Urinary bladder (tissue), 4 donors: ENCODE measurements at places on chromosomes 1 and 21. TPM values are rescaled to one million over a fixed set of nuclear protein-coding genes. Genes with fewer than 3 reads are reported as not detected.
A peak's percentile ranks its signal among the peaks of the same experiment; 100 is the strongest.

- no peak for DNase-seq
Observed at GRCh38 chr1:224406216-224406615, 28.4 kb downstream of the WDR26 start.

GRCh38 chr21:16342932-16343331, 613.1 kb downstream of the USP25 start:
- DNase-seq: no peak

- DNase-seq: no peak
Observed at GRCh38 chr1:159289060-159289459, 13.1 kb upstream of the FCER1A start.

DNA sequence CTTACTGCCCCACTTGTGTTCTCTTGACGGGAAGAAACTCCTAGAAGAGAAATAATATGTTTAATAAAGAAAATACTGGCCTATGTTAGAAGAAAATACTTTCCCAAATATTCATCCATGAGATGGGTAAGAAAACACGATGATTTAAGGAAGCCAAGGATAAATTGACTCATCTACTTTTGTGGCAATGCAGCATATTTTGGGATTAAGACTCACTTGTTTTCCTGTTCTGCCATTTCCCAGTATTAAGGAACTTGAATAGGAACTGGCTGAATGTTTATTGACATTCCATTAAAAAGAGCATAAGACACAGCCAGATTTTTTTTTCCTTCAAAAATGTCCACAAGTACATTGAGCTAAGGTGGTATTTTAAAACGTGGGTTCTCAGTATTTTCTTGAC, 10.9 kb upstream of the ADAMTS5 start:
- no peak for DNase-seq

GRCh38 chr1:7623842-7624241, 147.3 kb upstream of the VAMP3 start:
- DNase-seq: no peak

Gene HTR6
- not detected for total RNA-seq

GRCh38 chr21:36759348-36760083, 60.6 kb downstream of the SIM2 start:
- no peak for DNase-seq

GRCh38 chr1:38727684-38728584, 131.6 kb downstream of the RRAGC start:
- peak; percentile 35 for DNase-seq

Gene GABRD
- total RNA-seq: 0.95 TPM

Gene TAS1R1
- not detected for total RNA-seq

DNA sequence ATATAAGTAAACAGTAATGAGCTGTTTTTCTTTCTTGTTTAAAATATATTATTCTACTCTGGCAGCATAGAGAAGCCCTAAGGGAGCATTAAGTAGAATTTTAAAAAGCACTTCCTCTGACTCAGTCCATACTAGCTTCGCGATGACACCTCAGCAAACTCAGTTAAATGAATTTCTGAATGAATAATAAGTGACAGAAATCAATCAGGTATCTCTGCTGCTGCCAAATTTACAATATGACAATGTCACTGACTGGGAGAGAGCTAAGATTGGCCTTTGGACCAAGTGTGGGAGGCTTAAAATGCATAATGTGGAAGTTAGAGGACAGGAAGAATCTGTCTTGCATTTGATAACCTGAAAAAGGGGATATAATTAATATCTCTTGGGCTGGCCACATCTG, 296.1 kb downstream of the HHIPL2 start:
- no peak for DNase-seq

GRCh38 chr1:11443961-11444658, 34.8 kb upstream of the DISP3 start:
- no peak for DNase-seq
